ENCODE measurements at places on chromosomes 1 and 21.

DNA sequence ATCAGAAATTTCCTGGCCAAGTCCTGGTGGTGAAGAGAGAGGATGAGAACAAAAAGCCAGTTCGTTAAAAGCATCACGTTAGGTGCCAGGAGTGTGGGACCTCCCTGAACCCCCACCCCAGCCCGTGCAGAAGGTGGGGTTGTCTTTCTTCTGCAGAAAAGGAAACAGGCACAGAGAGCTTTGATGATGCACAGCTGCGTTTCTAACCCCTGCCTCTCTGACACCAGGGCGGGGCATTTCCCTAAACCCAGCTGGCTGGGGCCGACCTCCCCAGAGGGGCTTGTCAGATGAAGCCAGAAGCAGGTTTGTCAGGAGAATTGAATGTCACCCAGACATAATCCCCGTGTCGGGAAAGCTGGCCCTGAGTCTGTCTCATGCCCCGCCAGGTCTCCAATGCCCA is 189.3 kb upstream of the EDN2 start:
- DNase-seq, result peak; percentile 49

DNA sequence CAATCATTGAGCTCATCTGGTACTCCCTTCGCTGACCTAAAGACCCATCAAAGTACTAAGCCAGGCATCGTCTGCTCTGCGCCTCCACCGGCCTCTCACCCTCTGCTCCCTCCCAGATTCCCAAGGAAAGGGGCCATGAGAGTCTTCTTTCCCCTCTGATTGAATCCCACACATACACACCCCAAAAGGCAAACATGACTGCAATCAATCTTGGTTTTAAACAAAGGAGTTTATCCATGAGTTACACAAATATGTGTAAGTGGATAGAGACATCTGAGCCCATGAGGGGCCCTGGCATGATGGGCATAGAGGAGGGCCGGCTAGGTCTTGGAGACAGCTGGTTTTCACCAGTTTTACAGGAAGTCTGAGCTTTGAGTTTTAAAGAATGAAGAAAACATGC is 50.9 kb downstream of the CAPN2 start:
- DNase-seq, result no peak

GRCh38 chr1:221793439-221794078 is 51.7 kb upstream of the DUSP10 start:
- no peak for DNase-seq

GRCh38 chr1:244431166-244431565 is 20.5 kb downstream of the ADSS2 start:
- DNase-seq, result no peak

- DNase-seq, result no peak
Measured at GRCh38 chr1:203281851-203282661, 23.3 kb upstream of the BTG2 start.

GRCh38 chr1:183048087-183049085 is 25.2 kb downstream of the LAMC1 start:
- no peak for DNase-seq

DNA sequence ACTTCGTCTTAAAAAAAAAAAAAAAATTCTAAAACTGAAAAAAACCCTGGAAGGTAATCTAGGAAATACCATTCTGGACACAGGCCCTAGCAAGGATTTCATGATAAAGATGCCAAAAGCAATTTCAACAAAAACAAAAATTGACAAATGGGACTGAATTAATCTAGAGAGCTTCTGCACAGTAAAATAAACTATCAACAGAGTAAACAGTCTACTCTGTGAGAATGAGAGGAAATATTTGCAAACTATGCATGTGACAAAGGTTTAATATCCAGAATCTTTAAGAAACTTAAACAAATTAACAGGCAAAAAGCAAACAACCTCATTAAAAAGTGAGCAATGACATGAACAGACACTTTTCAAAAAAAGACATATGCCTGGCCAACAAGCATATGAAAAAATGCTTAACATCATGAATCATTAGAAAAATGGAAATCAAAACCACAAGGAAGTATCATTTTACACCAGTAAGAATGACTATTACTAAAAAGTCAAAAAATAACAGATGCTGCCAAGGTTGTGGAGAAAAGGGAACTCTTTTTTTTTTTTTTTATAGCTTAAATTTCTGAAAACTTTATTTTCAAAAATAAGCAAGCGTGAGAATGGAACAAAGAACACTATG is 29.4 kb upstream of the RNPC3 start:
- no peak for DNase-seq

Data from stimulated activated CD4-positive, alpha-beta T cell treated with anti-CD3 and anti-CD28 coated beads, Interleukin-2, amount 100 ng/mL, for 4 hours (primary cell).